ENCODE measurements at places on chromosomes 16 and 17. TPM values are rescaled to one million over a fixed set of nuclear protein-coding genes. Genes with fewer than 3 reads are reported as not detected.

GRCh38 chr17:44323359-44324091, 1.1 kb downstream of the SLC25A39 start:
- DNase-seq = no peak

DNA sequence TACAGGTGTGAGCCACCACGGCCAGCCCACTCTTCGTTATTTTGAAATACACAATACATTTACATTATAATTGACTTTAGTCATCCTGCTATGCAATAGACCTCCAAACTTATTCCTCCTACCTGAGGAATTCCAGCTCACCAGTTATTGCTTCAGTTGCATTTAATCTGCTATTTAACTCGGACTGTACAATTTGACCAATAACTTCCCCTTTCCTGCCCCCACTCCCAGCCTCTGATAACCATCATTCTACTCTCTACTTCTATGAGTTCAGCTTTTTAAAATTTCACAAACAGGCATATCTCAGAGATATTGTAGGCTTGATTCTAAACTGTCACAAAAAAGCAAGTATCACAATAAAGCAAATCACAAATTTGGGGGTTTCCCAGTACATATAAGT, 157.0 kb downstream of the COPRS start:
- no peak for DNase-seq

DNA sequence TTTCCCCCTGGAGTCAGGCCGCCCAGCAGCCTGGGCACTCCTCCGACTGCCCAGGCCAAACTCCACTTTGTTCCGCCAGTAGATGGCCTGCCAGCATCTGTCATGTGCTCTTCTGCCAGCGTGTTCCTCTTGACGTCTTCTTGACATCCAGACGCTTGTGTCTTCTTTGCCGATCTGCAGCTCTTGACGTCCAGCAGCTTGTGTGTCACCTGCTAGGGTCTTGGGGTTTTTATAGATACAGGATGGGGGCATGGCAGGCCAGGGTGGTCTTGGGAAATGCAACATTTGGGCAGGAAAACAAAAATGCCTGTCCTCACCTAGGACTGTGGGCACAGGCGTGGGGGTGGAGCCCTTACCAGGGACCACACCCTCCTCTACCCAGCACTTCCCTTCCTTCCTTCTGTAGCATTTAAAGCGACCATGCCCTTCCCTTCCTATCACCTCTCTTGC, 88.7 kb downstream of the BMERB1 start:
- no peak for DNase-seq

GRCh38 chr17:28526381-28526780, 20.2 kb downstream of the FOXN1 start:
- DNase-seq = no peak

GRCh38 chr16:56886296-56886695, 21.3 kb downstream of the SLC12A3 start:
- DNase-seq = no peak

GRCh38 chr16:28288114-28288513, 4.2 kb upstream of the SBK1 start:
- no peak for DNase-seq

DNA sequence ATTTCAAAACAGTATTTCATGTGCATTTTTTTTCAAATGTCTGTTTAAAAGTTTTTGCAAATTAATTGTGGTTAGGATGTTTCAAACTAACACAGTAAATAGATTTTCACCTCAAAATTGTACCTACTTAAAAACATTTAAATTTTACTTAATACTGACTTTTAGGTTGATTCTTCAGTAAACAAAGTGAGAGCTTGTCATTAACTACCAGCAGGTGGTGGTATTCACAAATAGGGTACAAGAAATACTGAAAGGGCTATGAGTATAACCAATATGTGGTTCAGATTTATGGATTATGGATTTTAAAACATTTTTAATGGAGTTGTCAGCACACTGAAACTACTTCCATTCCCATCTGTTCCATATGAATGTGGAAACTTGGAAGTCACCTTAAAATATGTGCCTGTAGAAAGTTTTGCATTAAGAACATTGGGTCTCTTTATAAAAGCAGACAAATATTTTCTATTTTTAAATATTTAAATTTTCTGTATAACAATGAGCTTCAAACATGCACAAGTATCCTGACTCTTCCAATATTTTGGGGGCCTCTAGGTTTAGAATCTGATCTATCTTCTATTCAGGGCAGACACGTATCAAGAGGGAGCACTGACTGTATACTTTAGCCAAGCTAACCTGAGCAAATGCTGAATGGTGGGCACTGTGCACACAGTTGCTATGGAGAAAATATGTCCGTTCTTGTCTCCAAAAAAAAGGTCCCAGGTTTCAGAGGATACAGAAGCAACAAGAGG, 155.6 kb downstream of the SNX11 start:
- no peak for DNase-seq

- peak; percentile 6 for DNase-seq
Measured at GRCh38 chr17:63774969-63775265, 947 bp downstream of the DDX42 start.

- no peak for DNase-seq
Measured at GRCh38 chr17:50201276-50201854, at the start of gene COL1A1. Gene COL1A1, minus strand, starts transcription at chr17:50201631. Its CDS starts 118 bp downstream, at chr17:50201513.

Gene GLOD4
- total RNA-seq = 46.7 TPM

Gene C16orf86
- total RNA-seq = 2.5 TPM

Gene CNGB1
- 0.50 TPM for total RNA-seq

Gene DNAAF1
- not detected for total RNA-seq

Gene MMP28
- total RNA-seq = 0.13 TPM

Gene CCP110
- 12.8 TPM for total RNA-seq

Gene EPN2
- 15.8 TPM for total RNA-seq

Gene SLC13A5
- not detected for total RNA-seq

Gene FSCN2
- total RNA-seq = 0.40 TPM

Data from HT1080 (cell line).